ENCODE measurements at places on chromosomes 12 and 14.

- DNase-seq: no peak
Measured at GRCh38 chr12:56529656-56530055, 8.0 kb downstream of the RBMS2 start.

GRCh38 chr14:73785336-73785833, 66.2 kb upstream of the PTGR2 start:
- DNase-seq: no peak

DNA sequence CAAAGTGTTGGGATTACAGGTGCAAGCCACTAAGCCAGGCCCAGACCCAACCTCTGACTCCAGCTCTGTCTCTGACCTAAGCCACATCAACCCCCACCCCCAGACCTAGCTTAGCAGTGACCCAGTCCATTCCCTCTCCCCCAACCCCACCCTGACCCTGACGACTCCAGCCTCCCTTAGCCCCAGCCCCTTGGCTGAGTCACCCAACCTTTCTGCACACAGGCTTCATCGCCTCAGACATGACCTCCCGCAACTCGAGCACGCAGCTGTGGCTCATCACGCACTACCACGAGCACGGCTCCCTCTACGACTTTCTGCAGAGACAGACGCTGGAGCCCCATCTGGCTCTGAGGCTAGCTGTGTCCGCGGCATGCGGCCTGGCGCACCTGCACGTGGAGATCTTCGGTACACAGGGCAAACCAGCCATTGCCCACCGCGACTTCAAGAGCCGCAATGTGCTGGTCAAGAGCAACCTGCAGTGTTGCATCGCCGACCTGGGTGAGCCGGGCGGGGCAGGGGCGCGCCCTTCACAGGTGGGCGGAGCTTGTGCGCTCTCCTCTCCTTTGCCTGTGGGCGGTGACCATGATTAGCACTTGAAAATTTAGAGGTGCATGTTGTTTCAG, 7.8 kb downstream of the ACVRL1 start:
- no peak for DNase-seq

GRCh38 chr12:19431407-19432308, 7.6 kb upstream of the AEBP2 start:
- DNase-seq: no peak

DNA sequence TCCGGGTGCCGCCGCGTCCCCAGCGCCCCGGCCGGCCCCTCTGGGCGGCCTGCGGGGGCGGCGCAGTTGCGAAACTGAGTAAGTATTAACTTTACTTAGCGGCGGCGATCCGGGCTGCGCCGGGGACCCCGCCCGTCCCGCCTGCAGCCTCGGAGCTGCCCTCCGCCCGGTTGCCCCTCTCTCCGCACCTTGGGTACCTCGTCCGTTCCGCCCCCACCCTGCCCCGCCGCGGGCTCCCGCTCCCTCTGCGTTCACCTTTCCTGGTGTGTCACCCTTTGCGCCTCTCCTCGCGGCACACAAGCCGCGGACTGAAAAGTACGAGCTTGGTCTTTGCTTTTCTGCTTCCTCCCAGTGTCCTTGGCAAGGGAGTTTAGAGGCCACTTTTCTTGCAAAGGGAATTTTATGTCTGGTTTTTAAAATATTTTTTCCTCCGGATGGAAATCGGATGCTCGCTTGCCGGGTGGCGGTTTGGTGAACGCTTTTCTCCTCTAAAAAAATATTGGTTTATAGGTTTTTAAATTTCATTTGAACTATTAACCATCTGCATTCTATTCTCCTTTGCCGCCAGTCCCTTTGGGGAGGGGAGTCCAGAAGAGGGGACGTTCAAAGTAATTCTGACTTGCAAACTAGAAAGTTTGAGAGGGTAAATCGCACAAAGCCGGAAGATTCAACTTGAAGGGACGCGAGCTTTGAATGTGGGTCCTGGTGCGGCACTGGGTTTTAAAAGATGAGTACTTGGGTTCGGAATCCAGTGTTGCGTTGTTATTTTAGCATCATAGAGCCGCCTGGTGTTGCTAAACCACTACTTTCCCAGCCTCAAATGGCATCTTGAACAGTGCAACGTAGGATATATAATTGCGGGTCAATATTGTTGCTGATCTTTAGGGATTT, 834 bp downstream of the RASSF8 start:
- DNase-seq: no peak

All from CD8-positive, alpha-beta memory T cell (primary cell).